Activated T-helper 1 cell treated with anti-CD3 and anti-CD28 coated beads, Interleukin-12 subunit alpha, Interleukin-12 subunit beta, Interleukin-2, Interleukin-4 antibody, amounts not matched to agents 30 ng/mL and 10 ng/mL and 1 ng/mL, durations not matched to agents 14 hours and 24 hours and 36 hours (primary cell): ENCODE measurements at places on chromosomes 13 and 19.

- no peak for DNase-seq
These were observed 154.6 kb downstream of the COL4A1 start for GRCh38 chr13:110152351-110152750.

GRCh38 chr19:15551293-15552004, 43.1 kb downstream of the CYP4F22 start:
- peak; percentile 43 for DNase-seq

GRCh38 chr13:104014803-104015645, 948.8 kb upstream of the SLC10A2 start:
- no peak for DNase-seq

GRCh38 chr19:48616491-48617056, 1.7 kb upstream of the FAM83E start:
- no peak for DNase-seq

DNA sequence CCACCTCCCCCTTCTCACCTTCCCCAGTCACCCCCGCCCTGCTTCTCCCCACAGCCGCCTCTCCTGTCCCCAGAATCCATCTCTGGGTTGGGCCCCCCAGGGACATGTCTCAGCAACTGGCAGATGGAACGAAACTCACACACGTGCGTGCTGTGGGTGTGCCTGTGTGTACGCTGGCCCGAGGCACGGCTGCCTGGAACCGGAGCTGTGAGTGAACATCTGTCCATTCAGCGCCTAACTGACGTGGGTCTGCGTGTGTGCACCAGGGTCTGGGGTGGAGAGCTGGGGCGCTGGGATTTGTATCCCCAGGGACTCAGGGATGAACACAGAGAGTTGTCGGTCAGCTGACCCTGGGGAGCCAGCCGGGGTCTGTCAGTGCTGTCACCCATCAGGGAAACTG, 752 bp upstream of the HAS1 start:
- DNase-seq: no peak

GRCh38 chr19:4829001-4829712, 2.4 kb downstream of the TICAM1 start:
- no peak for DNase-seq

DNA sequence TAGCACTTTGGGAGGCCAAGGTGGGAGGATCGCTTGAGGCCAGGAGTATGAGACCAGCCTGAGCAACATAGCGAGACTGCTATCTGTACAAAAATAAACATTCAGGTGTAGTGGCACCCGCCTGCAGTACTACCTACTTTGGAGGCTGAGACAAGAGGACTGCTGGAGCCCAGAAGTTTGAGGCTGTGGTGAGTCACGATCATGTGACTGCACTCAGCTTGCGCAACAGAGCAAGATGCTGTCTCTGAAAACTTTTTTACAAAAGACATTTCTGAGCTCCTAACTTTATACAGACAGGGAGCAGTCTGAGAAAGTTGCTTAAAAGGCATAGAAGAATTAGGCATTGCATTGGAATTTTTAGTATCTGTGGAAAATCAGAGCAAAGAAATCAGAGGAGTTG, 10.4 kb upstream of the TBC1D4 start:
- DNase-seq: no peak

GRCh38 chr19:23917856-23918255, 3.2 kb downstream of the ZNF726 start:
- no peak for DNase-seq

DNA sequence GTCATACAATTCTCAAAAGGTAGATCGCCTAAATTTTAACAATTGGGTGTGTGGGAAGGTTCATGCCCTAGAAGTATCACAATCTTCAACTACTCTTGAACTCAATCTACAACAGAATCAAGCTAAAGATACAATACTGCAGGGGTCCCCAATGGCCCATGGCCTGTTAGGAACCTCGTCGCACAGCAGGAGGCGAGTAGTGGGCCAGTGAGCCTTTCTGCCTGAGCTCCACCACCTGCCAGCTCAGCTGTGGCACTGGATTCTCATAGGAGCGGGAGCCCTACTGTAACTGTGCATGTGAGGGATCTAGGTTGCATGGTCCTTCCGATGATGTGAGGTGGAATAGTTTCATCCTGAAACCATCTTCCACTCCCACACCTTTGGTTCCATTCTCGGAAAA, 230.6 kb downstream of the KLF12 start:
- no peak for DNase-seq

- no peak for DNase-seq
These were observed 880 bp downstream of the FGF9 start for GRCh38 chr13:21671620-21672286.

DNA sequence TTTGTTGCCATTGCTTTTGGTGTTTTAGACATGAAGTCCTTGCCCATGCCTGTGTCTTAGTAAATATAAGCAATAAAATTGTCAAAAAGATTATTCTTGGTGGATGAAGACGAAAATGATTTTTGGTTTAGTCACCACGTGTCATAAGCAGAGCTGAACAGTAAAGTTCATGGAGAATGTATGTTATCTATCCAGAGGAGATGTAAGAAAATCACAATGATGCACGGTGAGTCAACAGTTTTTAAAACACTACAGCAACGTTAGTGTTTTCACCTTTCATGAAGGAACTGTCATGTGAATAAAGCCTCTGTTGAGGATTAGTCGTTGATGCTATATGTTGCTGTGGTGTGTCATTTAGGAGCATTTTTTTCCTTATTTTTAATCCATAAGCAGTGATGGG, 137.6 kb downstream of the GPC6 start:
- DNase-seq: no peak

DNA sequence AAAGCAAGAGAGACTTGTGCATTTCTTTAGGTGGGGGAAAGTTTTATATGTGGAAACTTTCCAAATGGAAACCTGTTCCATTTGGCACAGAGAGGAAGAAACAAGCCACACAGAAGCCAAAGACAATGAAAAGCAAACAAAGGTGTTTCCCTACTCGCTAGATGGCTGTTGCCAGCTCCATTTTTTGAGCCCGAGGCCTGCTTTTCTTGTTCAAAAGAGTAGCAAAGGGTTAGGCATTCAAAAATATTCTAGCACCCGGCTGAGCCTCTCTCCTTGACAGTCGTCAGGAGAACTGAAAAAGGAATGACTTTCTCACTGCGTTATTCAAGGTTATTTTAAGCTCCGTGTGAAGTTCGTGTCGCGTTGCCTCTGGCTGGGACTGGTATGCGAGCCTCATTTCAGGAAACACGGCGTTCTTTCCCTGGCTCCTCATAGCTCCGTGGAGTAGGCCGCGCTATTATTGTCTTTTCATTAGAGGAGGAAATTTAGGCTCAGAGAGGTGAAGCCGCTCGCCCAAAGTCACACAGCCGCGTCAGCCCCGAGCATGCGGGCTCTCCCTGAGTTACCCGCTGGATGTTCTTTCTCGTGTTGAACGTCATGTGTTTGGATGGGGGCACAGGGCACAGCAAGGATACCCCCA, 7.6 kb downstream of the TRPM4 start:
- no peak for DNase-seq

GRCh38 chr13:112580211-112580610, 7.7 kb downstream of the TUBGCP3 start:
- no peak for DNase-seq

DNA sequence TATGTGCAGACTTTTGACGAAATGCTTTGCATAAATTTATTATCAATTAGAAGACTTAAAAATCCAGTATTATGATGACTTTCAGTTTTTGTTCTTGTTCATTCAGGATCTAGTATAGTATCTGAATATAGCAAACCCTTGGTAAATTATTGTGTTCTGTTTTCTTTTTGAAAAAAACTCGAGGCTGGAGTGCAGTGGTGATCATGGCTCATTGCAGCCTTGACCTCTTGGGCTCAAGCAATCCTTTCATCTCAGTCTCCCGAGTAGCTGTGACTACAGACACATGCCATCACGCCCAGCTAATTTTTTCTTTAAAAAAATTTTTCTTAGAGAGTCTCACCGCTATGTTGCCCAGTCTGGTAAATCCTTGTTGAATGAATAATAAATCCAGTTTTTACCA, 4.6 kb downstream of the FARP1 start:
- no peak for DNase-seq

DNA sequence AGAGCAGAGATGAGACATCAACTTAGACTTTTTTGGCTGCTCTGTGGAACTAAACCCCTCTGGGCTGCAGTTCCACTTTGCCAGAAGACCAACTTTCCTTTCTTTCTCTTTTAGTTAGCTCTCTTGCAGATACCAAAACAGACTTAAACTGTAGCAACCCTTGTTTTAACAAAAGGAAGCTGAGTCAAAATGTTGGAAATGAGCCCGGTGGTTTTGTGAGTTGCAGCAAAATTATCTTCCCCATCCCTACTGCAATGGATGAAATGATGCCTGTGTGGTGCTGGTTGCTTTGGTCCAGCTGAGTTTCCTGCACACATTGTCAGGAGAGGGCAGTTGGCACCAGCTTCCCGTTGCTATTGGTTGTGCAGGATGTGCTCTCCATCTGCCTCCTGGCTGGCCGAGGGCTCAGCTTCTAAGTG, 115.3 kb downstream of the LRCH1 start:
- peak; percentile 18 for DNase-seq
